HL-60 (cell line): ENCODE measurements at places on chromosomes 12 and 14.

GRCh38 chr12:43722621-43723020 is 36.0 kb downstream of the PUS7L start:
- DNase-seq, result no peak

GRCh38 chr14:55381040-55381439 is 30.6 kb downstream of the ATG14 start:
- no peak for DNase-seq

DNA sequence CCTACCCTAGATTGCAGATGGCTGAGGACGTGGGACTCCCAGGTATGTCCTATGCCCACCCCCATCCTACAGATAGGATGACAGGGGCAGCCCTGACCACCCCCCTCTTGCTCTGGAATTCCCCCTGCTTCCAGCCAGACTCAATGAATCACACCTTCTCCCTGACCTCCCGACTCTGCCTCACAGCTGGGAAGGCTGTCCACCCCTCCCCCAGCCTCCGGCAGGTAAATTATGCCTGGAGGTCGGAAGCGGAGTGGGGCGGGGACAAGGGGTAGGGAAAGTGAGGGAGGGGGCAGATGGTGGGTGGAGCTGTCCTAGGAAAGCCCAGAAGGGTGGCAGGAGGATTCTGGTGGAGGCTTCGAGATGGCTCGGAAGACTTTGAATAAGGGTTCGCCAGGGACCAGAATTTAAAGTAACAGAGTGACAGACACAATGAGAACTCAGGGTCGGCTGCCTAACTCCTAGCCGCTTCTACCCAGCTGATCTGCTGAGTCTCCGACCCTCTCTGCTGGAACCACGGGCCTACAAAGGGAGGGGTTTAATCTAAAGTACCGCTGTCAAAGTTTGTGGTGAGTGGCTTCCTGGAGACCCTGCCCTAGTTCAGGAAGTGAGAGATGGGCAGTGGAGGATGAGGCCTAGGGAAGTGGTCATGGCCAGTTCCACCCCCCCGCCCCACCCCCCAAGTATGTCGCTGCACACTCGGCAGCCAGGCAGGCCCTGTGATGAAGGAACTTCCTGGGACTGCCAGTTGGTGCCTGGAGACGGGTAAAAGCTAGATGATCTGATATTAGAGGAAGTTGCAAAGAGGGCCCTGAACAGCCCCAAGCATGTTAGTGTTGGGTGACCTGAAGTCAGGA is 4.2 kb downstream of the PLEKHG3 start:
- peak; percentile 66 for DNase-seq

DNA sequence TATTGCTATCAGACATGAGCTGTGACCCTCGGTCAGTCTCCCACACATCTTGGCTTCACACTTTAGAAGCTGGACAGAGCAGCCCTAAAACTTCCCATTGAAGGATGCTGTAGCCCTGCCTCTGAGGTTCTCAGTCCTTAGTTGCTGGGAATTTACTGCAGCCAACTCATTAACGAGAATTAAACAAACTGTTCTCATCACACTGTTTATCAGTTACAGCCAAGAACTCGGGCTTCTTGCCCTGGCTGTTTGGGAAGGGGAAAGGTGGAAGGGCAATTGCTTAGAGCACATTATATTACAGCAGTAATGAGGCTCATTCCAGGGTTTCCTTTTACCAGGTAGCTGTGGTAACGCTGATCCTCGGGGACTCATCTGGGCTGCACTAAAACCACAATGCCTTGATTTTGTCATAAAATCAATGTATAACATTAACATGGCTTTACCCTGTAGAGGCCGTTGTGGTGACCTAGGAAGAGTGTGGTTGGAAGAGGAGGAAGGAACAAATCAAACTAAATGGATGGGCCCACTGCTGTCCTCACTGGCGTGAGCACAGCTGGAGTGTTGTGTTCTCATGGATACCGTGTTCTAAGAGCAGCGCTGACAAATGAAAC is 87.1 kb downstream of the GPR135 start:
- DNase-seq, result no peak

- DNase-seq, result no peak
Observed at GRCh38 chr12:50661300-50662115, 102.4 kb upstream of the ATF1 start.

DNA sequence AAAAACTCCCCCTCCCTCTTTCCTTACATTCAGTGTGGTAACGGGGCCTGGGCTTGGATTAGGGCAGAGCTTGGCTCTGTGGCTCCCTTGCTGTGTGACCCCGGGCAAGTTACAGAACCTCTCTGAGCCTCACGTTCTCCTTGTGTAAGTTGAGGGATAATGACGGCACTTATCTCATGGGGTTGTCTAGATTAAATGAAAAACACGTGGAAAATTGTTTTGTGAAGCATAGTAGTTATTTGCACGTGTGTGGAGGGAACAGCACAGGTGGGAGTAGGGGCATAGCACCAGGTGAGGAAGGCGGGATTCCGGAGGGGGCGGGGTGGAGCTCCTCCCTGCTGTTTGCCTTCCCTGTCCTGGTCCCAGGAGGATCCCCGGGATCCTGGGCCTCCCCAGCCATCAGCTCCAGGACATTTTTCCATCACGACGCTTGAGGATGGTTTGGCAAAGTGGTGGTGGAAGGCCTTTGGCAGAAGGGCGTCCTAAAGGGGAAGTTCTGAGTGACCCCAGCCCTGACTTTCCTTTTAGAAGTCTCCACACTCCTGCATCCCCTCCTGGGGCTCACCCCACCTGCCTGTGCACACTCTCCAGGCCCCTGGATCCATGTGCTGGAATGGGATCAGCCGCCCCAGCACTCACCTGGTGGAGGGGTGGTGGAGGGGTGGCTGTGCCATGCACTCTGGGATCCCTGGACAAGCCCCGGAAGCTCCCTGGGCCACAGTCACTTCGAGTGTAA is 22.7 kb downstream of the LRTM2 start:
- no peak for DNase-seq

- DNase-seq, result no peak
Observed at GRCh38 chr12:53969588-53970259, 3.2 kb upstream of the HOXC11 start.

- DNase-seq, result no peak
Observed at GRCh38 chr14:103997391-103997790, 55.1 kb upstream of the RD3L start.

DNA sequence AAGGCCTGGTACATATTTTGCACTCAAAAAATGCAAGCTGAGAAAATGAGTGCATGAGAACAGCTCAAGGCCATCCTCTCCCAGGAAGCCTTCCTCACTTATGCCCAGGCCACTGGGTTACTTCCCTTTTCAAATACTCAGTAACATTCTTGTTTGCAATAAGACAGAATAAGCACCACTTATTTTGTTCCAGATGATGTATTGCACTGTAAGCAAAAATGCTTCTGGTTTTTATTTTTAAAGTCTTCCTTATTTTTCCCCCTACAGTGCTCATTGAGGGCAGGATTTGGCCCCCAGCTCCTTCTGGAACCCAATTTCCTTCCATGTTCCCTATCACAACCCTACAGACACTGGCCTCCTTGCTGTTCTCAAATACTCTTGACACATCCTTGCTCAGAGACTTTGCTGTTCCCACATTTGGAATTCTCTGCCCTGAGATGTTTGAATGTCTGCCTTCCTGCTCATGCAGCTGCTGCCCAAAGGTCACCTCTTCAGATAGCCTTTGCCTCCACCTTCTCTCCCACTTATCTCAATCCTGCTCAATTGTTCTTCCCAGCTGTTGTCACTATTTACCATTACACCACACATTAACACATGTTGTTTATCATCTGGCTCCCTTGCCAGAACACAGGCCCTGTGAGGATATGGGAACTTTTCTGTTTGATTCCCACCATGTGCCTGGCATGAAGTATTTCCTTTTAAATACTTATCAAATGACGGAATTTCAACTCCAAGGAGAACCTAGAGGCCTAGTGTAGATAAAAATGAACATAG is 49.9 kb downstream of the IFNG start:
- DNase-seq, result no peak
